ENCODE measurements at places on chromosomes 2 and 18. TPM values are rescaled to one million over a fixed set of nuclear protein-coding genes. Genes with fewer than 3 reads are reported as not detected.
A peak's percentile ranks its signal among the peaks of the same experiment; 100 is the strongest.

Gene EDAR
- not detected for polyA plus RNA-seq

DNA sequence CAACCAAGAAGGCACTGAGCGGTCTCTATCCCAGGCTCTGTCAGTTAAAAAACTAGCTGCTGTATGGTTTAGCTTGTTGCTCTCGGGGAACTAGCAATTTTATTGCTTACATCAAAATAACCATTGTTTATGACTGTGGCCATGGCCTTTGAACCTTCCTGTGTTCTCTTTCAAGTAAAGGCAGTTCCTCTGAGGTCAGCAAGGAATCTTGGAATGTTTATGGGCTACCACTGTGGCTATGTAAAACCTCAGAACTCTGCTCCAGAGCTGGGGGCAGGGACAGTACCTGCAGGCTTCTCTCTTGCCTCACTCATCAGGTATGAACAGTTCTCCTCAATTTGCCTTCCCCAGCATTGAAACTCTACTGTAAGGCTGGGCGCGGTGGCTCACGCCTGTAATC is 416.0 kb upstream of the NETO1 start:
- no peak for DNase-seq

Gene UGT1A8
- not detected for polyA plus RNA-seq

GRCh38 chr2:49028101-49028500 is 126.2 kb downstream of the FSHR start:
- DNase-seq = no peak

GRCh38 chr2:85712336-85712735 is 18.2 kb downstream of the GNLY start:
- no peak for DNase-seq

DNA sequence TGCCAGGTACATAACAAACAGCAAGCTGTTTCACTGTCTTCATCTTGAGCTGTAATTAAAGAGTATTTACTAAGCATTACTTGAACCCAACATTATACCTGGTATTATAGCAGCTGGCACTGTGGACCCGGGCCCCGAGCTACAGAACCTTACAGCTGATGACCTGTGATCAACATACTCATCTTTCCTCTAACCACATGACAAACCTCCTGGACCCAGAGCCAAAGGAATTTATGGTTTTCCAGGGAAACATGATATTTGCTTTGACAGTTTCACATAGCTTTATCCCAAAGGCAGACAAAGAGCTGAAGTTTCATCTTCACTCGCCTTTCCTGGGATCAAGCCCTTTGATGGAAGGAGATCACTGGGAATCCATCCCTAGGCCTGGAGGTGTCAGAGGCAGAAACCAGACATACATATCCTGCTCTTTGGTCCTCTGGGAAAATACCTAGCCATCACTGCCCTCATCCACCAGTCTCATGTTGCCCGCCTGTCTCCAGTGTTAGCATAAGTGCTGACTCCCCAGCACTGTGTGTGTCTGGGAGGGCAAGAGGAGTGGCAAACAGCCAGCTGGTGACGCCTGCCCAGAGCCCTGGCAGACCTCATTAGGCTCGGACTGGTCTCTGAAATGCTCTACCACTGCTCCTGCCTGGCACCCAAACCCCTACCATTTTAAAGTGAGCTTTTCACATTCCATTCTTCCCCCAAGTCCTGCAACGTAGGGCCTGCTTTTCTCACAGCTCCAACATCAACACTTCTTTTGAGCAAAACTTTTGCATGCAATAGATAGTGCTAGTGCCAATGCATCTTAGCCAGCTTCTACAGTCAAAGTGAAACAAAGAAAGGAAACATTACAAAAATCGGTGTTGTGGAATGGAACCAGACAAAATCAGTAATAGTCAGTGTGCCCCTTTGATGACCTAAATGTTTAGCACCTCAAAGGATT is 138.8 kb upstream of the CTAGE1 start:
- peak; percentile 60 for DNase-seq

Gene PRSS56
- not detected for polyA plus RNA-seq

GRCh38 chr18:32439802-32440201 is 30.9 kb downstream of the GAREM1 start:
- no peak for DNase-seq

- DNase-seq = no peak
Observed at GRCh38 chr2:177029901-177030300, 182.7 kb upstream of the HNRNPA3 start.

DNA sequence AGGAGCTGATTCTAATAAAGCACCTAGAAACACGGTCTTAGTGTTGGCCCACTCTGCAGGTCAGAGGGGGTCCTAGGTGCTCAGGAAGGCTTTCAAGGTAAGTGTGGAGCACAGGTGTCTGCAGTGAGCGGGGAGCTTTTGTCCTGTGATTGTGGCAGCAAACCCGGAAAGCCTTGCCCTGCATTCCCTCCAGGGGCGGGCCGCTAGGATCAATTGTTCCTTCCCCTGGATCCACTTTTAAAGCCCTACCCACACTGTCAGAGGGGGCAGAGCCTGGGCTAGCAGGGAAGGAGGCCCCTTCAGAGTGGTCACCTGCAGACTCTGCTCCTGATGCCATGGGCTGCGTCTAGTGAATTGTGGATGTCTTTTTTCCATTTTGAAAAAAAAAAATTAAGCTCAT is 176.0 kb downstream of the CTIF start:
- no peak for DNase-seq

- DNase-seq = no peak
Observed at GRCh38 chr2:222922019-222922800, 61.4 kb downstream of the ACSL3 start.

GRCh38 chr2:194301946-194302345 is 1355.1 kb upstream of the SLC39A10 start:
- DNase-seq = no peak

Gene MAP4K4
- 9.6 TPM for polyA plus RNA-seq
